Right atrium auricular region (tissue), 2 donors: ENCODE measurements at places on chromosomes 2 and 18. TPM values are rescaled to one million over a fixed set of nuclear protein-coding genes. Genes with fewer than 3 reads are reported as not detected.

GRCh38 chr2:85303780-85304531, 23.8 kb downstream of the TGOLN2 start:
- DNase-seq = no peak

The SMARCAL1 gene
- 16.0 TPM for total RNA-seq

The CFAP53 gene
- total RNA-seq = 0.30 TPM

DNA sequence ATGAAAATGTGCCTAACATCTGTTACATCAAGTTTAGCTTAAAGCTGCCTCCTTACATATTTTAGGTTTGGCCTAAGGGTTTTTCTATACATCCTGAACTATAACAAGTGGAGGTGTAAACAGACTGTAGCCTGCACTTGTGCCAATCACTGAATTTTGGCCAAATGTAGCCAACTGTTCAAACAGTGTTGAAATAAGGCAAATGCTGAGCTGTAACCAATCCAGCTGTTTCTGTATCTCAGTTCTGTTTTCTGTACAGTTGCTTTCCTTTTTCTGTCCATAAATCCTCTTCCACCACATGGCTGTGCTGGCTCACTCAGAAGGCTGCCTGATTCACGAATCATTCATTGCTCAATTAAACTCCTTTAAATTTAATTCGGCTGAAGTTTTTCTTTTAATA, 19.2 kb upstream of the CAPN13 start:
- DNase-seq = no peak

- no peak for DNase-seq
Measured at GRCh38 chr2:154497019-154497418, 201.5 kb upstream of the KCNJ3 start.
